ENCODE measurements at places on chromosomes 3 and 15.

DNA sequence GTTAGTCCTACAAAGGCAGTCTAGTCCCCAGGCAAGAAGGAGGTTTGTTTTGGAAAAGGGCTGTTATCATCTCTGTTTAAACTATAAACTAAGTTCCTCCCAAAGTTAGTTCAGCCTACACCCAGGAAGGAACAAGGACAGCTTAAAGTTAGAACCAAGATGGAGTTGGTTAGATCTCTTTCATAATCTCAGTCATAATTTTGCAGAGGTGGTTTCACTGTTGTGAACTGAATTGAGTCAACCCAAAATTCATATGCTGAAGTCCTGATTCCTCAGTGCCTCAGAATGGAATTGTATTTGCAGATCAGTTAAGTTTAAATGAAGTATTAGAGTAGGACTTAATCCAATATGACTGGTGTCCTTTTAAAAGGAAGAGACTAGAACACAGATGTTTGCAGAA lies 101.0 kb upstream of the C3orf80 start:
- no peak for DNase-seq

GRCh38 chr3:464255-464654 lies 267.7 kb downstream of the CHL1 start:
- DNase-seq = no peak

GRCh38 chr3:10500717-10501663 lies 4.4 kb downstream of the ATP2B2 start:
- DNase-seq = no peak

GRCh38 chr15:51025454-51025846 lies 69.3 kb downstream of the TNFAIP8L3 start:
- DNase-seq = no peak
